ENCODE measurements at places on chromosomes 1 and 21.

- DNase-seq = peak; percentile 36
These were observed 168.8 kb upstream of the B3GALT2 start for GRCh38 chr1:193355178-193355577.

DNA sequence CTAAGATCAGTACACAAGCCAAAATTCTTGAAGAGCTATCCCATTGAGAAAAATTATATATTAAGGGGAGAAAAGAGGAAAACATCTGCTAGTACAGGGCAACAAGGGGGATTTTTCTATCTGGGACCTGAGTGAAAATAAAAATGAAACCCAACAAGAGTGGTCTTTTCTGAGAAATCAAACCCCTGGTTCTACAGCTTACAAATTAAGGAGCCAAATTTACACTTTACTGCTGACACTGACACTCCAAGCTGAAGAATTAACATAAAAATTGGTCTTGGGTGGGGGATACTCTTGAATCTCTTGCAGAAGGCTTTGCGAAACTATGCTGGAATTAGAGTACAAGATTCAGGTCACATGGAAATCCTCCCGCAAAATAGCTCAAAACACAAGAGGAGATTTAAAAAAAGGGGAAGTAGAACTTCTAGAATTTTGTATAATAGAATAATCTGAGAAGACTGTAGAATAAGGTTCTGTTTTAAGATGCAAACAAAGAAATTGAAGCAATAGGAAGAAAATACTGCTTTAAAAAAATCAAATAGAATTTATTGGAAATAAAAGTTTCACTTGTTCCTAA lies 32.1 kb upstream of the HSPA13 start:
- DNase-seq = no peak

- DNase-seq = no peak
These were observed 9.6 kb downstream of the BTBD19 start for GRCh38 chr1:44817771-44818495.

- no peak for DNase-seq
These were observed 28.8 kb upstream of the ZBTB18 start for GRCh38 chr1:244022311-244022710.

- DNase-seq = no peak
These were observed 25.3 kb upstream of the SDC3 start for GRCh38 chr1:30933874-30934252.

DNA sequence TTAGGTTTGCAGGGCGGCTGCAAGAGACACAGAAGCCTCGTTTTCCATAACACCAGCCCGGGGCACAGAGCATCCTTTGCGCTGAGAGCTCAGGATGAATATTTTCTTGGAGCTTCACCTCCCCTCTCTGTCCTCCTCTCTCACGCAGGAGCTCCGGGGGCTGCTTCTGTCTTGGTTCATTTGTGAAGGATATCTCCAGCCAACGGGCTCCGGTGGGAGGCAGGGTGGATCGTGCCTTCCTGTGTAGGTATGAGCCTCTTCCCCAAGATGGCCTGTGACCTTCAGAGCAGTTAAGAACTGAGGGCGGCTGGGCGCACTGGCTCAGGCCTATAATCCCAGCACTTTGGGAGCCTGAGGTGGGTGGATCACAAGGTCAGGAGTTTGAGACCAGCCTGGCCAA lies 319.0 kb upstream of the C1orf174 start:
- no peak for DNase-seq

- DNase-seq = no peak
These were observed 63.4 kb upstream of the RAB3GAP2 start for GRCh38 chr1:220335668-220336067.

DNA sequence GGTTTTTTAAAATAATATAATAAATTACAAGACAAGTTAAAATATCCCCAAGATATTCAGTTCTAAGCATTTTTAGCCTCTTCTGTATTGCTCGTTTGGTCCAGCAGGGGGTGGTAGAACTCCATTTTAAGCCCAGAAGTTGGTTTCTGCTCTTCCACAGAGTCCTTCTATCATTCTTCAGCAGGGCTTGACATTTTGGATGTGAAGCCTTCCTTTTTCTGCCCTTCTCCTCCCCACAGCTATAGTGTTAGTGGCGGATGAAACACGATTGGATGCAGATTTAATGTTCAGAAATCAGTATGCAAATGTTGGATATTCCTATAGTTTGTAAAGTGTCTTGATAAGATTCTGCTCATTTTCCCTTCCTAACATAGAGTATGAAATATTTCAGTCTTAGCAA lies 1.4 kb downstream of the NCAM2 start:
- DNase-seq = no peak

DNA sequence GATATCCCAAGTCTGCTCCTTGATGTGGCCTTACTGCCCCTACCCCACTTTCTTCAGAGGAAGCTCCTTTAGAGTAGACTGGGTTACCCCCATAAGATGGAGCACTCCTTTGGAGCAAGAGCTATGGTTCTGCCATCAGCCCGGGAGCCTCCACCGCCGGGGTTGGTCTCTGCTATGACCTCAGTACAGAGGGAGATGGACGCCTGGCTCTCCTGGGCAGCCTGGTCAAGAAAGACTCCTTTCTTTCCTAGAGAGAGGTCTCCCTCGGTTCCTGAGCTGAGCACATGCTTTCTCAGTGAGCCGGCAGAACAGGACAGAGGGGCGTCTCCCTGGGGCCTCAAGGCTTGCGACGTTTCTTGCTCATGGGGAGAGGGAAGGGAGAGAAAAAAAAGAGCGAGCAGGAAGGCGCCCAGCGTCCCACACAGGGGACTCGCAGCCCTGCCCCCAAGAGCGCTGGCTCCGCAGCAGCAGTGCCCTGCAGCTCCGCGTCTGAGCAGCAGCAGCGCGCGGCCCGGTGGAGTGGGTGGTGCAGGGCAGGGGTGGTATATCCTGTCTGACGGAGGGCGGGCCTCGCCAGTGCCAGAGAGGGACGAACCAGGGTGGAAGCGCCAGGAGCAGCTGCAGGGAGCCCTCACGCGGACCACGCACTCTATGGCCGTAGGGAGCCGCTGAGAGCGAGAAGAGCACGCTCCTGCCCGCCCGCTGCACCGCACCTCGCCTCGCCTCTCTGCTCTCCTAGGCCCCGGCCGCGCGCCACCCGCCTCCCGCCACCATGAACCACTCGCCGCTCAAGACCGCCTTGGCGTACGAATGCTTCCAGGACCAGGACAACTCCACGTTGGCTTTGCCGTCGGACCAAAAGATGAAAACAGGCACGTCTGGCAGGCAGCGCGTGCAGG lies at the start of gene PKP1:
PKP1 (plus strand) TSS at position 576 of the 899 bp plus-strand sequence; CDS start at position 773, 197 bp downstream.
- DNase-seq = no peak

DNA sequence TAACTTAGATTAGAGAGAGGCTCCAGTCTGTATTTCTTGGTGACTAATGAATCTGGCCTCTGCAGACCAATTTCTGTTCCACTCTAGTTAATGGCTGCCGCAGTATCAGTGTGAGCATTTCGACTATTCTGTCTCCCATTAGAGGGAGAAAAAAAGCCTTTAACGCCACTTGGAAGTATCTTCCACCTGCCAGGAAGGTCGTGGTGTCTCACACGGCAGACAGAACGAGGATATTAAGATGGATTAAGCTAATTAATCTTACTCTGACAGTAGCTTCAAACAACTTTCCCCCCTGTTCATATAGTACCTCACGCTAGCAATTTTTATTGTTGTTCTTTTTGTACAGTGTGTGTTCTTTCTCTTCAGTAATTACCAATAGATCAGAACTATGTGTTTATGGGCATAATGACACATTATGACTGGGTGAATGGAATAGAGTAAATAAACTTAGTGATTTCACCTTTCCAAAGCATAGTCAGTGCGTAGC lies 153.8 kb downstream of the ADGRL2 start:
- no peak for DNase-seq

- no peak for DNase-seq
These were observed 96.7 kb upstream of the CXADR start for GRCh38 chr21:17416139-17416538.

DNA sequence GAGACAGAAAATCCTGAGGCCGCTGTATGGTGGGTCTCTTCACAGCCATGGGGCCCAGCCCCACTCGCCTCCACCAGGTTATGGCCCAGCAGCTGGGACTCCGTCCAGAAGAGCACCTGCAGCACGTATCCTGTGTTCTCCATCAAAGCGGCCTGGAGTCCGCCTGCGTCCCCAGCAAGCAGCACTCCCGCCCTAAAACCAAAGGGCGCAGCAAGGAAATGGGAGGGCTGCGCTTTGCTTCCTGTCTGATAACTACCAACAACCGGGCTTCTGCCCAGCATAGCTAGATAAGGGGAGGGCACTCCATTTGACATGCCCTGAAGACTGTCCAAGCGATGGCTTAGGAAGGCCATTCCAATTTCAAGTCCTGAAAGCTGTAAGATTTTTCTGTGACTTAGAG lies 119.9 kb downstream of the KCNJ15 start:
- no peak for DNase-seq

- DNase-seq = no peak
These were observed 115.6 kb downstream of the GREM2 start for GRCh38 chr1:240496356-240496755.

- no peak for DNase-seq
These were observed 31.5 kb upstream of the DYRK1A start for GRCh38 chr21:37335053-37335452.

GRCh38 chr1:169106921-169107602 lies 572 bp downstream of the ATP1B1 start:
- DNase-seq = no peak

DNA sequence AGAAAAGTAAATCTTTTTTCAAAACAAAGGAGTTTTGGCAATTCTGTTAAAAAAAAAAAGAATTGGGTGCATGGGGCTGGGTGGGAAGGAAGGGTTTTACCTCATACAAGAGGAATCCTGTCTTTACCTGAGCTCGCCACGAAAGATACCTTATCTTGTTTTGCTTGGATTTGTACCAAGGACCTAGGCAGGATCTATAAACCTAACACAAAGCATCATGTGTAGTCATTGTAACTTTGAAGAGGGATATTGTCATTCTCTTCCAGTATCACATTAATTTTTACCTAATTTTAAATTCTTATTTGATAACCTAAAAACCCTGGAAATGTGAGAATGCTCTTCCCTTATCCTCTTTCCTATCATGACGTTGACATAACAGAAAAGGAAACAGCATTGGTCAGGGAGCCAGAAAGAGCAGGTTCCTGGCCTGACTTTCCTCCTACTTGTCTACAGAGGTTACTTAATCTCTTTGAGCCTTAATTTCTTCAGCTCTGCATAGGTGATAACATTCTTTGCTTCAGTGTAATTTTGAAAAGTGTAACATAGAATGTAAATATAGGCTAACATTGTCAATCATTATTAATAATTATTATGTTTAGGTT lies 4.0 kb upstream of the LAMC1 start:
- DNase-seq = peak; percentile 43

GRCh38 chr1:116290085-116290705 lies 82.8 kb upstream of the ATP1A1 start:
- no peak for DNase-seq

- no peak for DNase-seq
These were observed 69.9 kb downstream of the TOMM20 start for GRCh38 chr1:235058695-235059094.

DNA sequence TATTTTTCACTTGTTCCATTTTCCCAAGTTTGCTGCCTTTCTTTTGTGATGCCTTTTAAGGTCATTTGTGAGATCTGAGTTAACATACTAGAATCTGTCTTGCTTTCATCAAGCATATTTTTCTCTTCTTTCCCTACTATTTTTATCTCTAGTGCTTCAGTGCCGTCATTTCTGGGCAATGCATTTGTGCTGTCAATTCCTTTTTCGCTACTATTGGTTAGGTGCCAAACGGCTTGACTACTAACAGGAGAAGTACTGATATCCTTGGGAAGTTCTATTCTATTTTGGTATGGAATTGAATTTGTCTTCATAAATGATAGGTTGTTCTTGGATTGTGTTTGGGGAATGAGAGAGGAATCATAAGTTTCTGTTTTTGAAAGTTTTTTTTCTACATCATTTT lies 42.2 kb downstream of the LRRC53 start:
- DNase-seq = no peak
